ENCODE measurements at places on chromosomes 3 and 15.

GRCh38 chr3:66789580-66790237, 208.4 kb upstream of the KBTBD8 start:
- no peak for DNase-seq

DNA sequence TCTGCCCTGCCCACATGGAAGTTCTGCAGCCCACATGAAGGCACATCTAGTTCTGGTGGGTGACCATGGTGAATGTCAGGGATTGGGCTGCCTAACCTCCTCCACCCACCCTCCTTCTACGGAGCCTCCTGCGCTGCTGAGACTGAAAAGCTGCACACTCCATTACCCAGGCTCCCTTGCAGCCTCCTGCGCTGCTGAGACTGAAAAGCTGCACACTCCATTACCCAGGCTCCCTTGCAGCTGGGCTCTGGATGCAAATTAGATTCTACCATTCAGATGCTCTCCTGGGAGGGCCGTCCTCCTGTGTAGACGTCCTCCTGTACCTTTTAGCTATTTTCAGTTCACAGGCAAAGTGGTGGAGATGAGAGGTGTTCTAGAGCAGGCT, 32.1 kb downstream of the POMGNT2 start:
- no peak for DNase-seq

DNA sequence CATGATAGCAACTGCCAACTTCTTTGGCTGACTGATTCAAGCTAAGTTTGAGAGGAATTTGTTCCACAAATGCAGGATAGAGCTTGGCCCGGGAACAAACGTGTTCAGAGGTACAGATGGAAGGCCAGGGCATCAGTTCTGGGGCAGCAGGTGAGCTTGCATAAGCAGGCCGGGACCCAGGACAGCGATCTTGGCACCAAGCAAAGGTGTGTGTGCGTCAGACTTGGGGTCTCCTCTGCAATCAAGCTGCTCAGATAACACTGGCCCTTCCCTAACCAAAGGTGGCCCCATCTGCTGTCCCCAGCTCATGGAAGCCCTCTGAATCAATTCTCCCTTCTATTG, 155.6 kb downstream of the MEGF11 start:
- no peak for DNase-seq

GRCh38 chr3:174791161-174791560, 68.0 kb upstream of the NAALADL2 start:
- DNase-seq: no peak

DNA sequence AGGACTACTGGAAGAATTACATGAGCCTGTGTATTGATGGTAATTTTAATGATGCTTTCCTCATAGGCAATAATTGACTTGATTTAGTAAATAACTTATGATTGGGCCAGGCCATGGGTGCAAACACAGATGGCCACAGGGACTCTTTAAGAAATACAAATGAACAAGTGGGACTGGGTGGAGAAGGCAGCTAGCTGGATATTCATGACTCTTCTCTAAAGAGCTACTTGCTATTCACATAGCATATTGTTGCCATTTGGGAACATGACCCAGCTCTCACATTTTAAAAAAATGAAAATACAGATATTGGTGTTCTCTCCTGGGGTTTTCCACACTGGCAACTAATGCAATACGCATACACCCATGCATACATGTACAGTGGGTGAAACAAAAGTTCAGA, 178.3 kb downstream of the PTPRG start:
- DNase-seq: no peak

DNA sequence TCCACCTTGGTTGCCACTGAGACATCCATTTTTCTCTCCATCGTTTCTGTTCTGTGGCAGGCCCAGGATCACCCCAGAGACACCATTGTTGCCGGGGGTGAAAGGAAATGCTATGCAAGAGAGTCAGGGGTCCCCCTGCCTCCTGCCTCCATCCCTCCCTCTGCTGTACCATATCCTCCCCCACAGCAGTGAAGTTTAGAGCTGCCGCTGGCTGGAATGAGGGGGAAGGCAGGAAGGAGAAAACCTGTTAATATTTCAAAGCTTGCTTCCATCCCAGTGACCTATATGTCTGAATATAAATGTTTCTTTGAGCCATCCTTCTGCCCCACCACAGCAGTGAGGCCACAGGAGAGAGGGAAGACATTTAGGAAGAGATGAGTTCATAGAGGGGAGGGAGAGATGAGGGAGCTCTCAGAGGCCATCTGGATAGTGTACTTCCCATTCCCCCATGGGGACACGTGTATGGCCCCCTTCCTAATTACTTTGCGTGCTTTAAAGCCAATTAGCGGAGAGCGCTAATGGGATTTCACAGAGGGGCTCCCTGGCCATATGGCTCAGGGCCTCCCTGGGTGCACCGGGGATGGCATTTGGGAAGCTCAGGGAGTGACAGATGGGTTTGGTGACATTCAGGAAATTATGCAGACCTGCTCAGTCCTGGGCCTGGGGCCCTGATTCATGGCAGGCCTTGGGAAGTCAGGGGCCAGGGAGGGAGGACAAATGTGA, 40.4 kb upstream of the CHRNB4 start:
- DNase-seq: peak; percentile 87

GRCh38 chr3:86914670-86915069, 76.3 kb downstream of the VGLL3 start:
- DNase-seq: no peak

DNA sequence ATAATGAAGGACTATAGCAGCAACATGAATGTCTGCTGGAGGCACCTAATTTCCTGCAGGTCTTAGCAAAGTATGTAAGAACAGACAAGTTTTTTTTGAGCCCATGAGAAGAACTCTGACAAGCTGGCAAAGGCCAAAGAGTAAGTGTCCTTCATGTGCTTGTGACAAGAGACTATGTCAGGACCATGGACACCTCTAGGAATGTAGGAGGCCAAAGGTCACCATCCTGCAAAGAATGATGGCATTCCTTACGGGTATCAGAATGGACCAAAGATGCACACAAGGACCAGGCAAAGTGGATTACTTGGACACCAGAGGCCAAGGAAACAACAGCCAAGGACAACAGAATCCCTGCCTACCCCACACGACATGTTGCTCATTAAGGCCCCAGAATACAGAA, 858.5 kb upstream of the CFAP20DC start:
- DNase-seq: no peak

DNA sequence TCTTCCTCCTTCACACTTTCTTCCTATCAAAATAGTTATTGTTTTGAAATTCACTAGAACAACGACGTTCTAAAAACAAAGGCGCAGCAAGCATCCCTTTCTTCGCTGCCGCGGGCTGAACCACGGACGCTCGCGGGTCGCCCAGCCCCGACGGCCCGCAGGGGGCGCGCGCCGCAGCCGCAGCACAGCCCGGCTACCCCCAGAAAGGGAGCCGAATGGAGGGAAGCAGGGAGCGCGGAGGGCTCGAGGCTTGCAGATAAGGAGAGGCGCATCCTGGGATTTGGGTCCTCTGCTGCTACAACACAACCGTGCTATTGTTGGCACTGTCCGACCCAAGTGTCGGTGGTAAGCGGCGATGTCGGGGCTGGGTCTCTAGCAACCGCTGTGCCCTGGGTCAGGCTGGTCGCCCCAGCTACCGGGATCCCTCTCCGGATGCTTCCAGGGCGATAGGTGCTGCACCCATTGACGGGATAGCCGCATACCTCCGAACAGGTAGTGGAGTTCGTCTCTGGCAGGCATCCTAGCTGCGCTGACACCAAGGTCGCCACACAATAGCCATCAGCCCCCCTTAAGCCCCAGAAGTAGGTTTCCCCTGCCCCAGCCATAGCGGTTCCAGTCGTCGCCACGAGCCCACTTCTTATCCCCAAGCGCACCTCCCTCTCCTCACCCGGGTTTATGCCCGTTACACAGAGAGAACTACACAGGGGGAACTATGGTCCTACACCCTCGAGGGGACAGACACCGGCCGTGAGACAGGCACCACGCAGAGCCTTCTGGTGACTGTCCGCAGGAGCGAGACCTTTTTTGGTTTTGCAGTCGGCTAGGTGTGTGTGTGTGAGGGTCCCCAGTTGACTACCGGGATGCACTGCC, 6.0 kb downstream of the ONECUT1 start:
- peak; percentile 90 for DNase-seq

GRCh38 chr3:184116017-184116416, 19.1 kb upstream of the EIF2B5 start:
- DNase-seq: no peak

DNA sequence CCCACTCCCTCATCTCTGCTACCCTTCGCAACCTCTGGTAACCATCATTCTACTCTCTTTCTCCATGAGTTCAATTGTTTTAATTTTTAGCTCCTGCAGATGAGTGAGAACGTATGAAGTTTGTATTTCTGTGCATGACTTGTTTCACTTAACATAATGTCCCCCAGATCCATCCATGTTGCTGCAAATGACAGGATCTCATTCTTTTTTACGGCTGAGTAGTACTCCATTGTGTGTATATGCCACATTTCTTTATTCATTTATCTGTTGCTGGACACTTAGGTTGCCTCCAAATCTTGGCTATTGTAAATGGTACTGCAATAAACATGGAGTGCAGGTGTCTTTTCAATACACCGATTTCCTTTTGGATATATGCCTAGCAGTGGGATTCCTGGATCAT, 12.1 kb downstream of the GALK2 start:
- no peak for DNase-seq

DNA sequence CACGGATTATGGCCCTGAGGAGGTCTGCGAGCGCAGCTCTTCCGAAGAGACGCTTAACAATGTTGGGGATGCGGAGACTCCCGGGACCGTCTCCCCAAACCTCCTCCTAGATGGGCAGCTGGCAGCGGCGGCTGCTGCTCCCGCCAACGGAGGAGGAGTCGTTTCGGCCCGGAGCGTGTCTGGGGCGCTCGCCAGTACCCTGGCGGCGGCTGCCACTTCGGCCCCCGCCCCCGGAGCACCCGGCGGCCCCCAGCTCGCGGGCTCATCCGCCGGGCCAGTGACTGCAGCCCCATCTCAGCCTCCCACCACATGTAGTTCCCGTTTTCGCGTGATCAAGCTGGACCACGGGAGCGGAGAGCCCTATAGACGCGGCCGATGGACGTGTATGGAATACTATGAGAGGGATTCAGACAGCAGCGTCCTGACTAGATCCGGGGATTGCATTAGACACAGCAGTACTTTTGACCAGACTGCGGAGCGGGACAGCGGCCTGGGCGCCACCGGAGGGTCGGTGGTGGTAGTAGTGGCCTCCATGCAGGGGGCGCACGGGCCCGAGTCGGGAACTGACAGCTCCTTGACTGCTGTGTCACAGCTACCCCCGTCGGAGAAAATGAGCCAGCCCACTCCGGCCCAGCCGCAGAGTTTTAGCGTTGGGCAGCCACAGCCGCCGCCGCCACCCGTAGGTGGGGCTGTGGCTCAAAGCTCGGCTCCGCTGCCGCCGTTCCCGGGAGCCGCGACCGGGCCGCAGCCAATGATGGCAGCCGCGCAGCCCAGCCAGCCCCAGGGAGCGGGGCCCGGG, 1.6 kb downstream of the TSC22D2 start:
- peak; percentile 79 for DNase-seq

- peak; percentile 40 for DNase-seq
These were observed 308.4 kb downstream of the PDCD6IP start for GRCh38 chr3:34106879-34107278.

DNA sequence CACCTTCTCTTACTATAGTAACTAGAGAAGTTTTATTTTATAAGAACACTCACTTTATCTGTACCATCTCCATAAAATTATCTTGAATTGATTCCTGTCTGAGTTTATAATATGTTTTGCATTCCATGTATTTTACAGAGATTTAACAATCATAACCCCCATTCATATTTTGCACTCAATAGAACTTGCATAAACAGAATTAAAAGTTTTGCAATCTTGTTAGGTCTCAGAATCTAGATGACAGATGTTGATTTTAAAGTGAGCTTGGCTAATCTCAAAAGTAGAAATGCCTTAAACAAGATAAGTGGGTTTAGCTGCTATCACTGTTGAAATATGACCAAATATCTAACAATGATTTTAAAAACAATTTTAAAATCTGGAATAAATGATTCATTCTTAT, 107.9 kb upstream of the EPHA6 start:
- no peak for DNase-seq

DNA sequence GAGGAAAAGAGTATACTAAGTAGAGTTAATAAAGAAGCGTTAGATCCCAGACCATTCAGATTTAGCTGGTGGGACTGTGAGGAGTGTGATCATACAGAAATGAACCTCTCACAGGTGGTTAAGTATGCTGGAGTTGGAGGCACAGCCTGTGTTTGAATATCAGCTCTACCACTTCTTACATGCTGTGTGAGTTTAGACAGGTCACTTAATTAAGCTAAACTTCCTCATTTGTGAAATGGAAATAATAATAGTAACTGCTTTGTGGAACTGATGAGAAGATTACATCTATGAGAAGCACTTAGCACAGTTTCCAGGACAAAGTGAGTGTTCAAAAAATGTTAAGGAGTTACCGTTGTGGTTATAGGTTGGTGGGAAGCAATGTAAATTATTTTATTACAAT, 8.4 kb downstream of the ACP3 start:
- no peak for DNase-seq

- no peak for DNase-seq
These were observed 24.5 kb upstream of the ANKRD28 start for GRCh38 chr3:15822281-15822680.

GRCh38 chr3:28698706-28699105, 350.1 kb upstream of the AZI2 start:
- no peak for DNase-seq

DNA sequence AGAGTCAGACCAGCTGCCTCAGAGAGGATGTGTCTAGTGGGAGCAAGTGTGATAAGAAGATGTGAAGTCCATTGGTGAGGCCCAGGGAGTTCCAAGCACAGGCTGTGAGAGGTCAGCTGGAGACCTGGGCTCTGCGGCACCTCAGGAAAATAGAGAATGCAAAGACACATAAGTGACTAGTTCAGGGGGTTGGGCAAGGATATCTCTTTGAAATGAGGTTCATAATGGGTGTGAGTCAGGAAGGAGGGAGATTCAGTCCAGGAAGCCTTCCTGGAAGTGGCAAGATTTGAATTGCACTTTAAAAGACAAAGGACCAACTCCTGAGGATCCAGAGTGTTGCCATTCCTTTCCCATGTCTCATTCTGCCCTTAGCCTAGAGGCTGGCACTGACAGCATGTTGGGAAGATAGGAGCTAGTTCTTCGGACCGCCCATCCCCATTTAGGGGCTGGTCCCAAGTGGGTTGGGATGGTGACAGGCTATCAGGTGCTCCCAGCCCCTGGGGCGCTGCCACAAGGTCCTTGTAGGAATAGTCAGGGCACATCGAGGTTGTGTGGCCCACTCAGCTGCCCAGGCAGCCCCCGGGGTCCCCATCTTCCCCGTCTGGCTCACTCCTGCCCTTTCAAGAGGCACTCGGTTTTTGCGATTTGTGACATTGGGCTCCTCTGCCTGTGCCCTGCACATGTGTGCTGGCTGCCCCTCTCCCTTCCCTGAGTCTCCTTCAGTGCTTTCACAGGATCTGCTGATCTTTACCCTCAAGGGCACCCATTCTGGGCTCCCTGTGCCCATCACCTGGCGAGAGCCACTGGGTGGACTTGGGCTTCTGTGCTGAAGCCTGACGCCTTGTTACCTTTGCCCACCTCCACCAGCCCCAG, 23.7 kb downstream of the ESYT3 start:
- no peak for DNase-seq

All from glutamatergic neuron (in vitro differentiated cells).